ENCODE measurements at places on chromosomes 16 and 17. TPM values are rescaled to one million over a fixed set of nuclear protein-coding genes. Genes with fewer than 3 reads are reported as not detected.

Gene NOG
- not detected for total RNA-seq

Gene TBX2
- 72.3 TPM for total RNA-seq

Gene CCL17
- total RNA-seq, result not detected

Gene AOC3
- total RNA-seq, result 0.26 TPM

Gene SOX15
- 0.26 TPM for total RNA-seq

Gene NXN
- 2.0 TPM for total RNA-seq

Gene CCL16
- total RNA-seq, result not detected

Measured in aortic smooth muscle cell (primary cell).